B cell (primary cell): ENCODE measurements at places on chromosomes 13 and 19.

GRCh38 chr19:54099190-54099902, 1.3 kb downstream of the OSCAR start:
- DNase-seq = no peak

GRCh38 chr13:74246487-74246886, 112.3 kb upstream of the KLF12 start:
- DNase-seq = no peak

GRCh38 chr13:96274046-96274445, 184.1 kb downstream of the HS6ST3 start:
- no peak for DNase-seq

- no peak for DNase-seq
These were observed 21.7 kb downstream of the FAM187B start for GRCh38 chr19:35206855-35207254.

- no peak for DNase-seq
These were observed 54.7 kb upstream of the F7 start for GRCh38 chr13:113050734-113051431.

- no peak for DNase-seq
These were observed 88.2 kb upstream of the GPR183 start for GRCh38 chr13:99395436-99395835.

DNA sequence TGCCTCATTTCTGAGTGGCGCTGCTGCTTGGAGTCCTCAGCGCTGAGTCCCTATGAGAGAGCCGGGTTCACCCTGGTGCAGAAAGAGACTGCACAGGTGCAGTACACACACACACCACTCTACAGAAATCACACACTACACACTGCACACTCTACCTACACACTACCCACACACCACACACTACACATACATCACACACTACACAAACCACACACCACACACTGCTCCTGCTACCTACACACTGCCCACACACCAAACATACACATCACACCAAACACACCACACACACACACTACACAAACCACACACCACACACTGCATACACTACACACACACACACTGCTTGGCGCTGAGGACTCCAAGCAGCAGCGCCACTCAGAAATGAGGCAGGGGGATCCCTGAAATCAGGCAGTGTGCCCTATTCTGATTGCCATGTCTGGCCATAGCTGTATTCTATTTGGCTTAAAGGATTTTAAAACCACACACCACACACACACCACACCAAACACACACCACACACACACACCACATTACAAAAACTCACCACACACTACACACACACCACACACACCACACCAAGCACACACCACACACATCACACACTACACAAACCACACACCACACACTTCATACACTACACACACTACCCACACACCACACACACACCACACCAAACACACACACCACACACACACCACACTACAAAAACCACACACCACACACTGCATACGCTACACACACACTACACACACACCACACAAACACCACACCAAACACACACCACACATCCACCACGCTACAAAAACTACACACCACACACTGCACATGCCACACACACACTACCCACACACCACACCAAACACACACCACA, 4.9 kb downstream of the MAG start:
- DNase-seq = no peak

GRCh38 chr13:87941226-87941625, 270.1 kb downstream of the SLITRK5 start:
- DNase-seq = no peak

- DNase-seq = peak; percentile 29
These were observed 153.9 kb downstream of the TEX29 start for GRCh38 chr13:111474136-111475002.

DNA sequence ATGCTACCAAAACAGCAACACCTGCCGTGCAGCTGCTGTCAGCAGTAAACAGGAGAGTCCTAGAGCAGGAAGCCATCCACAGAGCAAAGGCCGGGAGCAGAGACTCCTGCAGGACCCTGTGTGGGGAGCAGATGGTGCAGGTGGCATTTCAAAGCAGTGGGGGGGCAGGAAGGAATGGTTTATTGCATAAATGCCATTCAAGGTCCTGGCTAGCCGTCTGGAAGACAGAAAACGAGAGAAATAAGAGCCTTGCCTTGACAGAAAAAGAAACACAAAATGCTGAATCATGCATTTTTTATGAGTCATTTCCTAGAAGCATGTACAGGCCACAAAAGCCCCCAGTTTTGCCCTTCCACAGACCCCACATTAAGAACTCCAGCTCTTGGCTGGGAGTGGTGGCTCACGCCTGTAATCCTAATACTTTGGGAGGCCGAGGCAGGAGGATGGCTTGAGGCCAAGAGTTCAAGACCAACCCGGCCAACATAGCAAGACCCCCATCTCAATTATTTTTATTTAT, 5.4 kb downstream of the RSPH6A start:
- DNase-seq = no peak

GRCh38 chr13:30943881-30944280, 11.4 kb downstream of the TEX26 start:
- no peak for DNase-seq

DNA sequence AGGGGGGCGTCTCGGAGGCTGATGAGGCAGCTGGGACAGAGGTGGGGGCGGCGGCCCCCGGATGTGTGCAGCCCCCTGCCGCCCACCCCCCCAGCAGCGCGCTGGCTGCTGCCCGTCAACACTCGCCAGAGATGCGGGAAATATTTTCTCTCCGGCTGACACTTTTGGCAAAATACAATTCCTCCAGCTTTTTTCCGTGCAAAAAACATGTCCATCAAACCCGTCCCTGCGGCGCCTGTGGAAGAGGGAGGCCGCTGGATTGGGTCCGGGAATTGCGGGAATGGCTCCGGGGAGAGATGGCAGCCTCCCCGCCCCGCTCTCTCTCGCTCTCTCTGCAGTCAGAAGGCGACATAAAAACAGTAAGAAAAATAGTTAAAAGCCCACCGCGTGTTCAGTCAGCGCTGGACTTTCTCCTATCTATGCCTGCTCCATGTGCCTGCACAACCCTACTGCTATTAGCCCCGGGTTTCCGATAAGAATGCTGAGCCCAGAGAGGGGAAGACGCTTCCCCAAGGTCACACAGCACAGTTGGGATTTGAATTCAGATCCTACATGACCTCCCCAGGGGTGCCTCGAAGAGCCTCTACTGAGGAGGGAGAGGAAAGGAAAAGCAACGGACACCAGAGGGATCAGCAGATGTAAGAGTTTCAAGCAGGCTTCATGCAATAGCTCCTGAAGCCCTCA, 23.2 kb downstream of the ZNRF4 start:
- DNase-seq = no peak

GRCh38 chr19:37699057-37699456, 20.5 kb downstream of the ZNF607 start:
- DNase-seq = no peak

DNA sequence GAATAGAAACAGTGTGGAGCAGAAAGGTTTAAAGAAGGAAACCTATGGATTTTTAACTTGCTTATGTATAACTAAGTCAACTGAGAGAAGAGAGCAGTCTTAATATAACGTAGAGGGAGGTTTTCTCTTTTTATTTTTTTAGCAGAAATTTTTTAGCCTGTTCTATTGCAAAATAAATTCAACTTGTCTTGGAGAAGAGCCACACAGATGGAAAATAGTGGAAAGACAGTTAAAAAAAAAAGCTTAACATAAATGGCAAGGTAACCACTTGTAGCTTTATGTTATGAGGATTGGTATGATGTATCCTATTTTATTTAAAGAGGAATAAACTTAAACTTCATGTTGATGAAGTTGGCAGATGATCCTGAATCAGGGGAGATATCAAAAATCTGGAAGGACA, 312.4 kb downstream of the SHISA2 start:
- no peak for DNase-seq

DNA sequence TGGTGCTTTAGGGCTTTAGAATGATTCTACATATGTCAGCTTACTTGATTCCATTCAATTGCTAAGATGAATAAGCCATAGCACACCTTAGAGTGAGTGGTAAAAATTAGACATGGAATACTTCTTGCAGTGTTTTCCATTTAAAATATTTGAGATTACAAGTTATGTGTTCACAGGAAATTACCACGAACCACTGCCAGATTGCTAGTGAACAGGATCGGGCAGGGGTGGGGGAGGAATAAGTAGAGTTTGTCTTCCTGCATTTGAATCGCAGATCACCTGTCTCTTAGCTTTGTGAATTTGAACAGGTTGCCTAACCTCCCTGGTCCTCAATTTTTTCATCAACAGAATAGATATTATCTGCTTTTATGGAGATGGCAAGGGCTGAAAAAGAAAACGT, 124.6 kb downstream of the GGACT start:
- no peak for DNase-seq

- no peak for DNase-seq
These were observed 29.7 kb upstream of the RGCC start for GRCh38 chr13:41427666-41428065.

DNA sequence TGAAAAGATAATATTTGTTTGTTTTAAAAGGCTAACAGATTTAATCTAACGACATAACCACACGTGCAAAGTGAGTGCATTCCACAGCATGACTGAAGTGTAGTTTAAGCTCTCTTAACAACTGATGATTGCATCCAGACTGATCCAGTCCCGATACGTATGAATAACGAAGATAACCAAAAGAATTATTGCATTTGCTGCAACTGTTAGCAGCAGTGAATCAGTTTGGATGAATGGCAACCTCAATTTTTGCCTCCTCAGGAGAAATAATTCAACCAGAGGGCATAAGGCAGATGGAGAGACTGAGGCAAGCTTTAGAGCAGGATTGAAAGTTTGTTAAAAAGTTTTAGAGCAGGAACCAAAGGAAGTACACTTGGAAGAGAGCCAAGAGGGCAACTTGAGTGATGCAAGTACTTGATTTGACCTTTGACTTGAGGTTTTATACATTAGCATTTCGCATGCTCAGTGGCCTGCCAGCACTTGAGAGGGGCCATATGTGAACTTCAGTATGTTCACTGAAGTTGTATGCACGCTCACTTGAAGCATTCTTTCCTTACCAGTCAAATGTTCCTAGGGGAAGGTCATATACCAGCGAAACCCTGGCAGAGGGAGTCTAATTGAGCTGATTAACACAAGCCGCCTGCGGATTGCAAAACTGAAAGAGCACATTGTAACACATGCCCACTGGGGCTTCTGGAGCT, 835.0 kb upstream of the PCDH20 start:
- DNase-seq = no peak

DNA sequence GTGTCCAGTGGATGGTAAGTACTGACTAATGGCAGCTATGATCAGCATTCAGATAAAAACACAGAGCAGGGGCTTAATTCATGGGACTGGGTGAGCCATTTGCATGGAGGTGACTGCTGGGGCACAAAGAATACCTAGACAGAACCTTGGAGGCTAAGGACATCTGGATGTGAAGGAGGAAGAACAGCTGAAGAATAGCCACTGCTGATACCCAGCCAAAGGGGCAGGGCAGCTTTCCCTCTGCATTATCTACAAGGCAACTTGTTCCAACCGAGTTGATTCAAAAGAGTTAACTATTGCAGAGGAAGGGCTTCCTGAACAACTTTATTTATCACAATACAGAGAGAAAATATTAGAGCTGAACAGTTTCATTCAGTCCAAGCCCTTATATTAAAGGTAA, 13.1 kb upstream of the THSD1 start:
- no peak for DNase-seq

- DNase-seq = no peak
These were observed 18.5 kb upstream of the LPAR6 start for GRCh38 chr13:48431431-48431830.

- no peak for DNase-seq
These were observed 202.4 kb downstream of the RFC3 start for GRCh38 chr13:34020388-34020787.

DNA sequence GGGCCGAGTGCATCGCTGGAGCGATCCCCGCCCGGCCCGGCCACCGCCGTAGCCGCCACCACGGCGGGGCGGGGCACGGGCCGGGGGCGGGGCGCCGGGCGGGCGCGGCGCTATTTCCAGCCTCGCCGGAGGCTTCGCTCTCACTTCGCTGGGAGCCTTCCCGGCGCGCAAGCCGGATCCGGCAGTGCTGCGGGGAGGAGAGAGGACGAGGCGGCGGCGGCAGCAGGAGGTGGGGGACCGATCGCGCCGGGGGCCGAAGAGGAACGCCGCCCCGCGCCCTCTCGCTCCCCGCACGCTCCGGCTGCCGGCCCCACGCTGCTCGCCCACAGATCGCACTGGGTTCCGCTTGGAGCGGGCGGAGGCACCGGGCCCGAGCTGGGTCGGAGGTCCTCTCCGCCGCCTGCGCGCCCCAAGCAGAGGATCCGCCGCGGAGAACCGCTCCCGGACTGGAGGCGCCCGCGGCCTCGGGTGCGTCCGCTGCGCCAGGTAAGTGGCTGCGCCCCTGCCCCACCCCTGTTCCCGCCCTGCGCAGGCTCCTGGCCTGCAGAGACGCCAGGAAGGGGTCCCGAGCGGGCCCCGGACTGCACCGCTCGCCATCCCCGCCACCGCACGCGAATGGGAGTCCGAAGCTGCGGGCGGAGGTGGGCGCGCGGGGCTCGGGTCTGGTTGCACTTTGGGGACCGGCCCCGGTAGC, at the start of gene CHST8:
CHST8 (plus strand) TSS at position 143 of the 694 bp plus-strand sequence. CDS start 67,309 bp downstream, outside the sequence.
- DNase-seq = no peak

DNA sequence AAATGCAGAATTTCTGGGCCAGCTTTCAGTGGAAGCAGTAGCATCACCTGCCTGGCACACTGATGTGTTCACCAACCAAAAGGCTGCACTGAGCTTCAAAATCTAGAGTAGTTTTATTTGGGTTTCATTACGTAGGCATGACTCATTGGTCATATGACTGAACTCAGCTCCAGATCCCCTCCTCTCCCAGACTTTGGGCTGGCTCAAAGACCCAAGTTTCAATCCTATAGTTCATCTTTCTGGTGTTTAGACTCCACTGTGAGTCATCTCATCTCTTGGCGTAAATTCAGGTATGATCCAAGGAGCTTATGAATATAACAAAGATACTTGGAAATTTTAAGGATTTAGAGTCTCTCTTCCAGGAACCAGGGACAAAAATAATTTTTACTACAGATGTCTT, 17.7 kb downstream of the ZMYM5 start:
- DNase-seq = no peak

DNA sequence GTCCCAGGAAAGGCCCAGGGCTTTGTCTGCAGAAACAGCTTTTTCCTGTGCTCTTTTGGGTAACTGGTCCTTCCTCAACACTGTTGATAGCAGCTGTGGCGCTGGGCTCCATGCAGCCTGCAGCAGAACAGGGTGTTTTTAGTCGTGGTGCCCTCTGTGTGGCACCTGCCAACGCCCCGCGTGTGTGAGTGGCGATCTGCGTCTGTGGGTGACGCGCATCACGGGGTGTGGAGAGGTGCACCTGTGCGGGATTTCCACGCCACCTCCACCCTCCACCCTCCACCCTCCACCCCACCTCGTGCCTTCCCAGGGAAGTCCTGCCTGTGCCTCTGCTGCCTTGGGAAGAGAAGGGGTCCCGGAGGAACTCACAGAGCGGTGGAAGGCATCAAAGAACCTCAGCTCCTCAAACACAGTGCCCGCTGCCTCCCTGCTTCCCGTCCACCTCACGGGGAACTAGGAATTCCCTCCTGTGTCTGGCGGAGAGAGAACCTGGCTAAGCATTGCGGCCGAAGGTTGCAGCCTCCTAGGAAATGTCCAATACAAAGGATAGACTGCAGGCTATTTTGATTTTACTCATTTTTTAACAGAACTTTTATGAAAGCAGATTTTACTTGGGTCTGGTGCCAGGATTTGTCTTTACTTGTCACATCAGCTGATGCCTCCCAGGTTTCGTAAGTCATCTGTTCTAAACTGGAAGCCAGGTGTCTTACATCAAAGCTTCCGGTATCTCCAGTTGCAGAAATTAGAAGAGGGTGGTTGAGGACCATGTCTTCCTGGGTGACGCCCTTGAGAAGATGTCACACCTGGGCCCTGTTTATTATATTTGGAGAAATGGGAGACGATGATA, 84.0 kb downstream of the ATP11A start:
- no peak for DNase-seq
